ENCODE measurements at places on chromosomes 4 and X.

DNA sequence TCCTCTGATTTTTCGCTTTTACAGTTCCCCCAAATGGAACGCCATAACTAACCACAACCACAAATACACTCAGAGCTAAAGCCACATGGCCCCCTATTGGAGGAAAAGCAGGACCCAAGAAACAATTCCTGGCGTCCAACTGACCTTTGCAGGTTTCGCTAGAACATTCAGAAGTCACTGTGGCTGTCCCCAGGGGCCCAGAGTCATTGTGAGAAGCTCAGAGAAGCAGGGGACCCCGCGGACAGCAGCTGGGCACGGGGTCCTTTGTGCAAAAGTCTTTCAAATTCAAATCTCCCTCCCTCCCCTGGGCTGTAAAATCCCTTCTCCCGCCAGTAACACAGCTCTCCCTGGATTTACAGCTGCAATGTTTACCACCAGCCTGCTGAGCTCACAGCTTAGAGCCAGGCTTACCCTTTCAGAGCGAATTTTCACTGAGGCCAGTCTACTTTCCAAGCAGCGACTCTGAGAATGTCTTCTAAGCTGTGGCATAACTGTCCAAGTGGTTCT, 214.8 kb downstream of the CRLF2 start:
- no peak for DNase-seq
- H3K27ac ChIP-seq = no peak overlapping the region
- no peaks in the 10 kb centered on the region for H3K27me3 ChIP-seq
- H3K4me3 ChIP-seq = no peak overlapping the region
- H3K36me3 ChIP-seq = no peaks in the 10 kb centered on the region
- H3K4me1 ChIP-seq = no peaks in the 10 kb centered on the region

GRCh38 chr4:13528821-13529127, 15.5 kb downstream of the NKX3-2 start:
- no peak for DNase-seq
- H3K36me3 ChIP-seq = no peaks in the 10 kb centered on the region
- no peak overlapping the region for H3K4me3 ChIP-seq
- H3K4me1 ChIP-seq = peaks cover 10% of the 10 kb centered on the region
- no peak overlapping the region for H3K27ac ChIP-seq
- peaks cover 99% of the 10 kb centered on the region for H3K27me3 ChIP-seq

DNA sequence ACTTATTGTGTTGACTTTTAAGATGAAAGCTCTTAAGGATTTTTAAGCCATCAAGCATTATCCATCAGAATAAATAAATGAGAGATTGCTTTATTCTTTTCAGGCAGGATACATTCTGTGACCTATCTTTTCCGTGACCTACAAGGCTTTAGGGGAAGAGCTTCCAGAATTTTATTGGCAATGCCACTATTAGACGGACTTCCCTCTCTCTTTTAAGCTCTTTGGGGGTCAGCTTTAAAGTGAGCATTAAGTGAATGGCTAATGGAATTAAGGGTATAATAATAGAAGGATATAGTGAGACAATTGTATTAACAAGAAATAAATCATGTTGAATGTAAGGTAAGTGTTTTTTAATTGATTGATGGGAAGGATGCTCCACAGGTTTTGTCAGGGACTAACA, 273.7 kb downstream of the GPAT3 start:
- no peak overlapping the region for H3K27ac ChIP-seq
- H3K36me3 ChIP-seq = no peaks in the 10 kb centered on the region
- no peak for DNase-seq
- no peaks in the 10 kb centered on the region for H3K27me3 ChIP-seq
- H3K4me1 ChIP-seq = no peaks in the 10 kb centered on the region
- H3K4me3 ChIP-seq = no peak overlapping the region

GRCh38 chrX:111886678-111887077, 10.7 kb downstream of the TRPC5OS start:
- DNase-seq = no peak
- no peak overlapping the region for H3K4me3 ChIP-seq
- no peak overlapping the region for H3K27ac ChIP-seq
- H3K27me3 ChIP-seq = no peaks in the 10 kb centered on the region
- H3K36me3 ChIP-seq = no peaks in the 10 kb centered on the region

Measured in heart right ventricle (tissue), 16 donors.